ENCODE measurements at places on chromosomes 16 and 17.
A peak's percentile ranks its signal among the peaks of the same experiment; 100 is the strongest.

DNA sequence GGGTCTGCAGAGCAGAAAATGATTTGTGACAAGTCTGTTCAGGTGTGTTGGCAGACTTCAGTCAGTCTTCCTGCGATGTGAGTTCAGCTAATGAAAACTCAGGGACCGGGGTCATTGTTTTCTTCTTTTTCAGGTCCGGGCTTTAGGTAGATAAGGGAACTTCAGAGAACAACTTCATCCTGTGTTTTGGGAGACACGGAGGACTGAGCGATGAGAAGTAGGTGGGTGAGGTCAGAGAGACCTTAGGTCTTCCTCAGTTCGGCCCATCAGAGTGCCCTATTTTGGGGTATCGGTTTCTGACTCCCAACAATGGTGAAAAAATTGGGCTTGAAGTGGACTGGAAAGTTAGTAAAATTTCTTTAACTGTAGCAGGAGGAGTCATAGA is 88.9 kb upstream of the ATF7IP2 start:
- DNase-seq = no peak

- peak; percentile 53 for DNase-seq
These were observed 26.4 kb upstream of the ARL4D start for GRCh38 chr17:43372273-43372911.

GRCh38 chr17:36723459-36724025 is 122.2 kb downstream of the MRM1 start:
- no peak for DNase-seq

GRCh38 chr17:11853321-11854151 is 143.7 kb downstream of the ZNF18 start:
- DNase-seq = no peak

DNA sequence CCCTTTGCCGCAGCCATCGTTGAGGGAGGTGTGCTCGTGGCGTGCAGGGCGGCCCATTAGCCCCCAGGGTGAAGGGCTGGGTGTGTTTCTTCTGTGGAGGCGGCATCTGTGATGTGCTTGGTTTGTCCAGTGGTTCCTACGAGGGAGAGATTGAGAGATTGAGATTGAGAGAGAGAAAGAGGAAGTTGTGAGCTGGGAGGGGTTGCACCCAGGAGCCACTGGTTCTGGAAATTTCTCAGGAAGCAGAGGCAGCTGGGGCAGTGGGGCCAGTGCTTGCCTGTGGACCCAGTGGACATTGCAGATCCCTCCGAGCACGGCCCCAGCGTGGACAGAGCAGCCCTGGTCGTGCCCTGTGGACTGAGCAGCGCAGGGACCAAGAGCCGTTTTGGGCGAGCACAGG is 72.0 kb upstream of the ZNF750 start:
- DNase-seq = peak; percentile 39

GRCh38 chr16:67474551-67475455 is 6.2 kb downstream of the ATP6V0D1 start:
- DNase-seq = no peak

GRCh38 chr16:85374571-85374872 is 238.6 kb upstream of the GSE1 start:
- no peak for DNase-seq

DNA sequence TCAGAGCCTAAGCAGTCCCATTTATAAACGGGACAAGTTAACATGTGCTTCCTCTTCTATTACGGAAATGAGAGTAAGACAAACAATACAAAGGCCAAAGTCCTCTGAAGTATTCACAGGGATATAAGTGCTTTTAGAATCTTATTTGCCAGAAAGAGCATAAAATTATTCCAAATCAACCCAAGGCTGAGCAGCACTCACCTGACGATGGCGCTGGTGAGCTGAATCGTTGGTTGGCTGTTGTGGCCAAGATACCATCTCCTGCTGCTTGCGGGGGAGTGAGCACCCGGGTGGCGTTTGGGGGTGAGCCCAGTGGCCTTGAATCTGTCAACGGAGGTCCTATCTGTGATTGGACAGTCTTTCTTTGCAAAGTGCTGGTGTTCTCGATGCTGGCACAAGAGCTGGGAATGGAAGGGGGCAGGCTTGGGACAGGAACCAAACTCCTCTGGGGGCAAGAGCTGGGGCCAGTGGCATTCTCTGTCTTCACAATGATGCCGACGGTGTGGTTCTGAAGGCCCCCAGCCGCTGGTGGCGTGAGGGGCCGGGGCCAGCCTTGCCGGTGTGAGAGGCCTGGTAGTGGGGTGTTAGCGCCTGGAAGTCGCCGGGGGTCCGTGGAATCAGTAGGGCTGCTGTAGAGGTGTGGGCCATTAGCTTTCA is 9.5 kb upstream of the DHRS13 start:
- no peak for DNase-seq

DNA sequence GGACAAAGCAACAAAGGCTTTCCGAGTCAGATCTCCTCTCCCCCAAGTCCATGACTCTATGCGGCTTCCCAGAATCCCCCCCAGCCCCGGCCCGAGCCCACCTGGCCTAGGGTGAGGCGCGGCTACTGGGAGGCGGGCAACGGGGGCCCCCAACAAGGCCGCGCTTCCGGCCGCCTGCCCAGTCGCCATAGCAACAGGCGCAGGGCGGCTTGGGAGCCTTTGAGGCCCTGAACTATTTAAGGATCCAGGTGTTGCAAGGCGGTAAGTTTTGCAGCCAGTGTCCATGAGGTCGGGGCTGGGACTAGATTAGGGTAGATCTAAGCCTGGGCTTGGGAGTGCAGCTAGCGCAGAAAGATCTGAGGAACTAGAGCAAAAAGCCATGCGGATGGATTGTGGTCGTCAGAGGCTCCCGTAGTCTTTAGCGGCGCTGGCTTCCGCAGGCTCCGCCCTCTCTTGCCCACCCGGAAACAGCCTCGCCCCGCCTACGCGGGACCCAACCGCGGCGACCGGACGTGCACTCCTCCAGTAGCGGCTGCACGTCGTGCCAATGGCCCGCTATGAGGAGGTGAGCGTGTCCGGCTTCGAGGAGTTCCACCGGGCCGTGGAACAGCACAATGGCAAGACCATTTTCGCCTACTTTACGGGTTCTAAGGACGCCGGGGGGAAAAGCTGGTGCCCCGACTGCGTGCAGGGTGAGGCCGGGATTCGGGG is at the start of the genes KIAA0753 and TXNDC17:
Gene KIAA0753 (minus strand): TSS at position 176 of the 711 bp plus-strand sequence. CDS start 5,608 bp downstream, outside the sequence.
Gene TXNDC17 (plus strand): TSS at position 525 of the 711 bp plus-strand sequence. CDS start 23 bp downstream, at position 548.
- peak; percentile 86 for DNase-seq

- no peak for DNase-seq
These were observed 176.0 kb upstream of the RPL38 start for GRCh38 chr17:74027444-74027843.

DNA sequence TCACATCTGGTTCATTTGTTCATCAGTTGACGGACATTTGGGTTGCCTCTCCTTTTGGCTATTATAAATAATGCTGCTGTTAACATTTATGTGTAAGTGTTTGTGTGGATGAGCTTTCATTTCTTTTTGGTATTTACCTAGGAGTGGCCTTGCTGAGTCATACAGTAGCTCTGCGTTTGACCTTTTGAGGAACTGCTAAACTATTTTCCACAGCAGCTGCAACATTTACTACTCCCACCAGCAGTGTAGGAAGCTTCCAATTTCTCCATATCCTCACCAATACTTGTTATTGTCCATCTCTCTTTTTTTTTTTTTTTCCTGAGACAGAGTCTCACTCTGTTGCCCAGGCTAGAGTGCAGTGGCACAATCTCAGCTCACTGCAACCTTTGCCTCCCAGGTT is 20.7 kb upstream of the PLCG2 start:
- no peak for DNase-seq

- DNase-seq = no peak
These were observed 18.8 kb downstream of the TELO2 start for GRCh38 chr16:1511662-1512569.

GRCh38 chr17:63150490-63150889 is 184.5 kb downstream of the TANC2 start:
- DNase-seq = no peak

DNA sequence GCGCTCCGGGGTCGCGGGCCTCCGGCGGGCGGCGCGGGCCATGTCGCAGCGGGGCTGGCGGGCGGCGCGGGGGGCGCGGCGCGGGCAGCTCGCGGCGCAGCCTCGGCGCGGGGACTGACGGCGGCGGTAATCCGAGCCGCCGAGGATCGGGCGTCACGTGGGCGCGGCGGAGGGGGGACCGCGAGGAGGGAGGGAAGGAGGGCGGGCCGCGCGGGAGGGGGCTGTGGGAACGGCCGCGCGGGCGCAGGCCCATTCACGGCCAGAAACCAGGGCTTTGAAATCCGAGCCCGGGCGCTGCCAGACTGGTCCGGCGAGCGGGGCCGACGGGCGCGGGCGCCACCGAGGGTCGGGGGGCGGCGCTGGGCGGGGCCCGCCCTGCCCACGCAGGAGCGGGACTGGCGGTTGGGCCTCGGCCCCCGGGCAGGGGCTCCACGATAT is at the start of gene MTSS2:
Gene MTSS2 (minus strand): TSS at position 116 of the 438 bp plus-strand sequence. CDS start 262 bp downstream, outside the sequence.
- peak; percentile 44 for DNase-seq

- no peak for DNase-seq
These were observed 531 bp upstream of the HASPIN start for GRCh38 chr17:3723188-3723555.

- DNase-seq = no peak
These were observed 234.5 kb downstream of the SEC14L1 start for GRCh38 chr17:77375108-77375916.

DNA sequence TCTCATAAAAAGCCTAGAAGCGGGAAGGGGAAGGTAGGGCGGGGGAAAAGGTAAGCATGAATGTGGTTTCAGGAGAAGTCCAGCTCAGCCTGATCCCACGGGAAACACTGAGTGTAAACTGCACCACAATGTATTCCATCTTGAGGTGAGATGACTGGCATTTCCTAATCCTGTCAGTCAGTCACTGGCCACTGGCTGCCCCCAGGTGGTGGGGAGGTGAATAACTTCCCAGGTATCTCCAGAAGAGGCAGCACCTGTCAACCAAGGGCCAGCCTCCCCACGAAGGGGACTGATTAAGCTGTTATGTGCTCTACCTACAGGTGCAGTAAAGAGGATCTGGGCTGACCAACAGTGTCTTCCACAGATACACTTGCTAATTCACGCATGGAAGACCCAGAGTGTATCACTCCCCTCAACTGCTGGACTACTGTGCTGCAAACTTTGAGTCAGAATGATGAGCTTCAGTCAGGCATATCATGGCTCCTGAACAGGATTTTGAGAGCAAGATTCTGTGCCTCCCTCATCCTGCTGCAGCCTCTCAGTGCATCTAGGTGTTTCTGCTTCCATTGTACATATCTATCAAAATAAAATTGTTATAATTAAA is 108.5 kb upstream of the CCL2 start:
- peak; percentile 57 for DNase-seq

- DNase-seq = no peak
These were observed 46.8 kb downstream of the SLC39A11 start for GRCh38 chr17:73045724-73046123.

GRCh38 chr17:29557739-29558116 is 9.1 kb downstream of the ABHD15 start:
- no peak for DNase-seq

DNA sequence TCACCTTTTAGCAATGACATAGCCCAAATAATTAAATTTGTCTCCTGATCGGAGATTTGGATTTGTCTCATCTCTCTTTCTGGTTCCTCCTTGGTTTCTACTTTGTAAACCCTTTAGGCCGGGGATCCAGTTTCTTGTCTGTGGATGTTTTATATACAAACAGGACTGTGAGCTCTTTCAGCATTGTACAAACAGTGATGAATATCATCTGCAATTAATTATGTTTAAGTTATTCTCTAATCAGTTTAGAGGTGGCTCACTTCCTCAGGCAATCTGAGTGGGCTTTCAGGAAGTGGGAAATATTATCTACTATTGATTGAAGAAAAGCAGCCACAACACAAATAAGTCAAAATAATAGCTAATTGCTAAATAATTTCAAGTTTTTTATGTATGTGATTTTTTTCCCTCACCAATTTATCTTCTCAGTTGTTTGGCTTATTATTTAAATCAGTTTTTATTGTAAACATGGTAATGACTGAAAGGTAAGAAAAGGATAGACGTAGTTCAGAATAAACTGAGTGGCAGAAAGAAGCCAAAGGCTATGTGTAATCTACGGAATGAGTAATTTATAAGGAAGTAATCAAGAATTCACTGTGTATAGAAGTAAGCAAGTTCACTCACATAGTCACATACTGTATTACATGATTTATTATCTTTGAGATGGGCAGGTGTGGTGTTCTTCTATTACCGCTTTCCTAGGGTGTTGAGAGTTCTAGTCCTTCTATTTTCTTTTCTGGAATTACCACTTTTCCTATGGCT is 3.4 kb upstream of the ABCC11 start:
- no peak for DNase-seq

- DNase-seq = no peak
These were observed 103.5 kb downstream of the ABCC1 start for GRCh38 chr16:16052916-16053315.

DNA sequence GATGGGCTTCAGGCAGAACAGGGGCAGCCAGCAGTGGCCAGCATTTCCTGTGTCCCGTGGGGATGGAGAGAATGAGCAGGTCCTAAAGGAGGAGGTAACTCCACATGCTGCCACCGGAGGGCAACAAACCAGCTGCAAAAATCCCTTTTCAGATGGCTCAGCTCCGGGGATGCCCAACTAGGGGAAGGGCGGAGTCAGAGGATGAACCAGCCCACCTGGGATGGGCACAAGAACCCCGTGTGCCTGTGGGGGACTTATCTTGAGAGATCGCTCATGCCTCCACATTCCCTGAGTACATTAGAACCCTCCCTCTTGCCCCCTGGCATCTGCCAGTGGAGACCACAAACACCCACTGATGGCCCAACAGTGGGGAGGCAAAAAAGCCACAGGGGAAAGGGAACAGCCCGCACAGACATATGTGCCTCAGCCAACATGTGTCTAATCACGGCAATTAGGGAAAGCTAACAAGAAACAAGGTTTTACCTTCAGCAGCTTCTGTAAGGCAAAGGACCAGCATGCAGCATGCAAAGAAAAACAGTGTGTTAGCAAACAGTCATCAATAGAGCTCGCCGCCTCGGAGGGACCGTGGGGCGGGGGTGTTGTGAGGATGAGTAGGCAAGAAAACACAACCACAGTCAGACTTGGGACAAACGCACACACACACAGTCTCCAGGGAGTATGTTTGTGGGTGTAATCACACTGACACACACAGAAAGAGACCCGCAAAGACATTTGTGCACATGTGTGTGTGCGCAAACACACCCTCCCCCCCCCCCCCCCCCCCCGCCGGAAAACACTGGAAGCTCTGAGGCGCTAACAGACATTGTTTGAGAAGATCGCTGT is 64.0 kb downstream of the MYO18A start:
- peak; percentile 29 for DNase-seq

GRCh38 chr16:65728167-65728566 is 606.3 kb upstream of the CDH11 start:
- DNase-seq = no peak

GRCh38 chr17:39634384-39634871 is 2.5 kb upstream of the STARD3 start:
- DNase-seq = peak; percentile 49
